NCI-H1694 (cell line): ENCODE measurements at places on chromosomes 5 and 9.

GRCh38 chr9:136370687-136371532, 2.6 kb downstream of the CARD9 start:
- no peak for DNase-seq

DNA sequence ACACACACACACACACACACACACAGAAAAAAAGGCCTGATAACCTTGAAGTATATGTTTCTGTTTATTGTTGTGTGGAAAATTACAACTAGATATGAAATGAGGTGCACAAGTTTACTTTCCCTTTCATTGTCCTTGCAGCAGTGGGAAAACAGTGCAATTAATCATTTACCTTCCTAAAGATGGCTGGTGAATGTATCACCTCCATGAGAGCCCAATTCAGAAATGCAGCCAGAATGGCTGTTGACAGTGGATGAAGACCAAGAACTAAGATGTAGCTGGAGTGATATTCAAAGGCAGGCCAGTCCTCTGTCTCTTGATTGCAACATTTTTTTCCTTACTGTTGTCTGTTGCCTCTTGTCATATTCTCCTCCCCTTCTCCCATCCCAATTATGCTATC, 49.6 kb upstream of the EIF4EBP3 start:
- DNase-seq, result no peak

GRCh38 chr9:2013743-2014475, 1.2 kb upstream of the SMARCA2 start:
- no peak for DNase-seq

DNA sequence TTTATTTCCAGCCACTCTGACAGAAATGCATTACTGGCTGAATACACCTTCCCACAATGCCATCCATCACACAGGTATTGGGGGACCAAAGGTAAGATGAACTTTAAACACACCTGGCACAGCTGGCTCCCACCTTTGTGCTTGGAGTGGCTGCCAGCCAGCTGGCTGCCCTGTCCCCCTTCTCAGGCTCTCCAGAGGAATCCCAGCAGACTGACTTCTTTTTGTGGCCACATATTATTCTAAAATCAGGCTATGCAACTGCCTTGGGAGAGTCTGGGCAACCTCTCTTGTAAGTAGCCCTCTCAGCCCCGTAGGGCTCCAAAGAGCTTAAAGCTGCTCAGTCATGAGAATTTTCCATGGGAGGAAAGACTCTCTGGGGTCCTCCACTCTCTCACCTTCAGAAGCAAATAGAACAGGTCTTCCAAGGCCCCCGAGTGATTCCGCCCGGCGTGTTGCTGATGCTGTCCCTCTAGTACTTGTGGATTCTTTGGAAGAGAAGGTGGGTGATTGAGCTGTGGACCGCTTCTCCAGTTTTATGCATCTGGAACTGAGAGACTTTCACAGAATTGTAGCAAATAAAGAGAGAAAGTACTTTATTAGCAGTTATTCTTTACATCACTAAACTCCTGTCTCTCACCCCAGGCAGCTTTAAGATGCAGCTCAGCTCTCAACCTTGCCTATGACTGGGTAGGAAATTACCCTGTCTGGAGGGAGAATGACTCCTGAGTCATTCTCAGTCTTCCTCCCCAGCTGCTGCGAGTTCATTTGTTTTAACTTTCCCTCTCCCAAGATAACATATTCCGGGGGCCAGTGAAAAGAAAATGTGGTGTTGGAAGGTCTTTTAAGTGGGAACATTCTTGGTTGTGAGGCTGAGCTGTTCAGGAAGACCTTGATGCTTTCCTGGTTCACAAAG, 159.4 kb upstream of the PITX1 start:
- no peak for DNase-seq

DNA sequence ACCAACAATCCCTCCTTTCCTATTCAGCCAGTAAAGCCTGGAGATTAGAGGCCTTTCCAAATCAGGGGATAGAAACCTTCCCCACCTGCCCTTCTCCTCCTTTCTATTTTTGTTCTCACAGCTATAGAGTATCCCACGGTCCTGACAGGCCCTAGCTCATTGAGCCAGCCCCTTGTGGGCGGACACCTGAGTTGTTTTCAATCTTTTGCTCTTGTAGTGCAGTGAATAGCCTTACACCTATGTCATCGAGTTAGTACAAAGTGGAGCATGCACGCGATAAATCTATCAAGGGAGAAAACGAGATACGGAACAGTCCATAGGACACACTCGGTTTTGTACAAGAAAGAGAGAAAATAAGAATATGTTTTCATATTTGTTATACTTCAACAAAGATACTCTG, 77.2 kb downstream of the TSPAN17 start:
- DNase-seq, result no peak

- DNase-seq, result no peak
Observed at GRCh38 chr9:33177086-33177485, 9.9 kb upstream of the B4GALT1 start.

- DNase-seq, result no peak
Observed at GRCh38 chr5:149907828-149908227, 36.8 kb downstream of the PDE6A start.

- DNase-seq, result no peak
Observed at GRCh38 chr9:34964458-34964857, 6.4 kb downstream of the PHF24 start.

- no peak for DNase-seq
Observed at GRCh38 chr9:3733039-3733408, 207.2 kb upstream of the RFX3 start.

DNA sequence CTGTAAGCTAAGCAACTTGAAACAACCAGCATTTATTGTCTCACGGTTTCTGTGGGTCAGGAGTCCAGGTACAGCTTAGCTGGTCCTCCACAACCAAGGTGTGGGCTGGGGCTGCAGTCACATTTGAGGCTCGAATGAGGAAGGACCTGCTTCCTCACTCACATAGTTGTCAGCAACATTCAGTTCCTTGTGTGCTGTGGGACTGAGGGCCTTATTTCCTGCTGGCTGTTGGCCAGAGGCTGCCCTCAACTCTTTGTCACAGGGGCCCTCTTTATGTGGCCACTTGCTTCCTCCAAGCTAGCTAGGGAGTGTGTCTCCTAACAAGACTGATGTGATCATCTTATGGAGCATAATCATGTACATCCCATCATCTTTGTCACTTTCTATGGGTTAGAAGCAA, 29.2 kb upstream of the SEMA4D start:
- no peak for DNase-seq

DNA sequence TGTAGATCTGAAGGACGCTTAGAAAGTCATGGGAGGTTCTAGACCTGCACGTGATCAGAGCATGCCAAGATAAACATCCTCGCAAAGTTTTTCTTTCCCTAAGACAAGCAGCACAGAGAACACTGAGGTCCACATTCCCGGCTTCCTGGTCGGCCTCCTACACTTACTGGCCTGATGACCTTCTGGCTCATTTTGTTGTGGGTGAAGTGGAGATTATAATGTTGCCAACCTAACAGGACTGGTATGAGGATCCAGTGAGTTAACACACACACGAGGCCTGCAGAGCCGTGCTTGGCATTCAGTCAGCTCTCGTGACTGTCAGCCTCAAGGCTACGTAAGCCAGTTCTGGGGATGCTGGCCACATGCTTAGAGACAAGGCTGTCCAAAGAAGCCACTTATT, 186.0 kb downstream of the TENT4A start:
- DNase-seq, result no peak

DNA sequence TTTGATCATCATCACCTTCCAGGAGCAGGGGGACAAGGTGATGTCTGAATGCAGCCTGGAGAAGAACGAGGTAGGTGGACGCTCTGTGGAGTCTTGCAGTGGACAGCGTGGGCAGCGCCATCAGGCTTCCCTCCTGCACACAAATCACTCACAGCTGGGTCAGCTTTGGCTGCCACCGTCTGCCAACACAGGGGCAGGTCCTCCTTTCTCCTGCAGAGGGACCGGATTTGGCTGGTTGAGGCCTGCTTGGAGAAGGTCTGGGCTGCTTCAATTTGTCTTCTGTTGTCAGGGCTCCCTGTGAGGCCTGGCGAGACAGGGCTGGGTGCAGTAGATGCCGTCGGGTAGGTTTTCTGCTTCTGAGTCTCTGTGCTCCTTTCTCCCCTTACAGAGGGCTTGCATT, 180.6 kb downstream of the CACNA1B start:
- DNase-seq, result no peak

- no peak for DNase-seq
Observed at GRCh38 chr5:167701051-167701450, 590.4 kb upstream of the WWC1 start.

- no peak for DNase-seq
Observed at GRCh38 chr5:142605611-142606010, 80.3 kb downstream of the FGF1 start.

GRCh38 chr5:95557841-95558240, 2.9 kb downstream of the ARSK start:
- no peak for DNase-seq

DNA sequence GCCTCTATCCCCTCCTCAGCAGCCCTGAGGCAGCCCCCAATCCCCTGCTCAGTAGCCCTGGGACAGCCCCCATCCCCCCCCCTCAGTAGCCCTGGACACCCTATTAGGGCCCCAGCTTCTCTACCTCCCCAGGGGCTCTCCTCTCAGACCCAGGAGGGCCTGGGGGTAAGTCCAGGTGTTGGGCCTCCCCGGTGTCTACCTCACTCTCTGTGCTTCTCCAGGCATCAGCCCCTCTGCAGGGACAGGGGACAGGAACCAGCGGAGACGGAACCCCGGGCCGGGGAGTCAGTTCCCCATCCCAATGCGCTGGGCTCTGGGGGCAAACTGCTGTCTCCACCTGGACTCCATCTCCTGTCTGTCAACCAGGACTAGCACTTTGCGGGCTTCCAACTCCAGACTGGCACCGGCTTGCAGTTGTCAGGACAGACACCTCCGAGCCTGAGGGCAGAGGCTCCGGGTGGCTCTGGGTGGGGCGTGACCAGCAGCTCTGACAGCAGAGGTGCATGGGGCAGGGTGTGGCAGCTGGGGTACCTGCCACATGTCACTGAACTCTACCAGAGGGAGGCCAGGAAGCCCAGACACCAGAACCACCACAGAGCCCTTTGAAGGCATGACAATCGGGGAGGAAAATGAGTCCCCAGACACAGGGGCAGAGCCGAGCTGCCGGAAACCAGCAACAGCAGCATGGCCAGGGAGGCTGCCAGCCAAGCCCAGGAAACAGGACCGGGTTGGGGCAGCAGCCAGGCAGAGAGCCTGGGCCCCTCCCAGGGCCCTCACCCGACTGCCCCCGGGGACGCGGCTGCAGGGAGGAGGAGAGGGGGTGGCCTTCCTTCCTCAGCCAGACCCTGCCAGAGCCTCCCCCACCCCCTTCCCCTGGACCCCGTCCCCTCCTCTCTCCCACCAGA, 17.7 kb upstream of the UBAC1 start:
- DNase-seq, result no peak

- DNase-seq, result no peak
Observed at GRCh38 chr9:12739014-12739652, 35.7 kb upstream of the LURAP1L start.

DNA sequence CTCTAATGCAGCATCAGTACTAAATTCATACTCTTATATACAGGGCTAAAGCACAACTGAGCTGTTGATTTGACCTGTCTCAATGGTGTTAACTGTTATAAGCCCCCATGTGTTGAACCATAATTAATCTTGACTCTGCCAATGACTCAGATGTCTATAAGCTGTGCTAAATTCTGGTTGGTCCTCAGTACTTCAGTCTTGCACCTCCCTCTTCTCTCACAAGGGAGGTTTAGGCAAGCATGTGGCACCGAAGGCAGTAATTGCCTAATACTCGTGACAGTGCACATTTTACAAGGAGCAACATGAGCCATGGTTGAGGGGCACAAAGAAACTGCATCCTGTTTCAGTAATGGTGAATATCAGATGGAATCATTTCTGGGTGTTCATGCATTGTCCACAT, 255.9 kb downstream of the TRPM3 start:
- no peak for DNase-seq

- DNase-seq, result no peak
Observed at GRCh38 chr9:135253305-135254004, 166.0 kb downstream of the OLFM1 start.

GRCh38 chr9:108257382-108257781, 598.4 kb downstream of the ACTL7B start:
- DNase-seq, result no peak

- DNase-seq, result no peak
Observed at GRCh38 chr5:15889001-15889400, 290.6 kb downstream of the MARCHF11 start.

DNA sequence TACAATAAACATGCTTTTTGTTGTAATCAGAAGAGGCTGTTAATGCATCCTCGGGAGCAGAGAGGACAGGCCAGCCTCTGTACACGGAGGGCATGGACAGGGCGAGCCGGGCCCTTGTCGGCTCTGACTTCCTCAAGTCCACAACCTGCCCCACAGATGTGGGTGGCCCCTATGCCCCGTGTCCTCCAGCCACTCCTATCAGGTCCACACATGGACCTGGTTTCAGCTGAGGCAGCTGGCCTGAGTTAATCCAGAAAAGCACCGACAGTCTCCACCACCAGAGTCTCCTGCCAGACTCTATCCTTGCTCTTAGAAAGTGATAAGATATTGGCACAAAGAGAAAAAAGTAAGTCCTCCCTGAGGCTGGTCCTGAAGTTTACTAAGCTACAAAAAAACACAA, 52.4 kb upstream of the PHYKPL start:
- DNase-seq, result no peak

DNA sequence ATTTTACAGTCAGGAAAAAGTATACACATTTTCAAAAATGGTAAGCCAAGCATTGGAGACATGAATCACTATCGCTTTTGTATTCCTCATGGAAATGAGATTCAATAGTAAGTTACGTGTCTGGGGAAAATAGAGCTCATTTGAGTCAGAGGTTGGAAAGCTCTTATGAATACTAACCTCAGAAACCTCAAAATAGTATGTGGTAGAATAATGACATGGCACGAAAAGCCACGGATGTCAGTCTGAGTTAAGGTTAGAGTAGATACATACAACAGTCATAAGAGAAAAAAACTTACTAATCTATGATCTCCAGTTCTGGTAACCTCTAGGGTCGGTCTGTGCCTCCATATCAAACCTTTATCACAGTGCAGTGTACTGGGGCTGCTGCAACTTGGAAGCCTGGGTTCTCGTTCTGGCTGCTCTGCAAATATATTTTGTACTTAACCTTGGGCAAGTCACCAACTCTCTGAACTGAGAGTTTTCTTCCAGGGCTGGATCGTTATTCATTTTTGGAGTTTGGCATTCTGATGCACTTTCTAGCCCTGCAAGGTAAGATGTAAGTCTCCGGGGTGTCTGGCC, 31.8 kb downstream of the MAP1B start:
- no peak for DNase-seq

GRCh38 chr9:130288926-130289690, 23.5 kb downstream of the HMCN2 start:
- no peak for DNase-seq

GRCh38 chr9:4116071-4116581, 183.7 kb downstream of the GLIS3 start:
- no peak for DNase-seq

DNA sequence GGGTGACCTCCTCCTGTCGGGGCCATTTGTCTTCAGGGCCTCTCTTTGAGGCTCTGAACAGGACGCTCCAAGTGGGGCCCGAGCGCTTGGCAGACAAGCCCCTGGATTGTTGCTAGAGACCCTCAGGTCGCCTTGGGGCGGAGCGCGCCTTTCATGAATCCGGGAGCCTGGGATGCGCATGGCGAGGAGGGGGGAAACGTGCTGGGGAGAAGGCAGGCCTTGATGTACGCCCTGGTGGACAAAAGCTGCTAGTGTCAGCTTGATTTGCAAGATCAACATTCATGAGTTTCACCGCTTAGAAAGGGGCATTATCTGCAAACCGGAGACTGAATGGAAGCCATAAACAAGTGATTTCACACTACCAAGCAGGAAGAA, 226.3 kb downstream of the SMARCA2 start:
- DNase-seq, result no peak
